AG08395 (cell line): ENCODE measurements at places on chromosomes 1 and 21.

- DNase-seq, result no peak
These were observed 22.0 kb downstream of the MAN1A2 start for GRCh38 chr1:117389284-117389683.

DNA sequence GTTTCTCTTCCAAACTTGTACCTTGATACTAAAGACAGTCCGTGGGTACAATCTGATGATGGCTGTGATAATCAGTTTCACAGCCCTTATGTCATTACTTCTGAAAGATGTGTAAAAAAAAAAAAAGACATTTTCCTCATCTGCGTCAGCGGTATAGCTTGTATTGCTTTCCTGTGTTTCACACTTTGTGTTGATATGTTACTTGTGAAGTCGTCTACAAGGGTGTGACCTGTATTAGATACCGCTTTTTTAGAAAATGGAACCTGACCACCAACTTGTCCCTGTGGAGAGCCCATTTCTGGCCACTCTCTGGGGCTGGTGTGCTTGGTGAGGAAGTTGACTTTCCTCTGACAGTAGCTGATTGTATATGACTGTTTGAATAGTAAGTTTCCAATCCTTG, 50.5 kb downstream of the PEX14 start:
- no peak for DNase-seq

DNA sequence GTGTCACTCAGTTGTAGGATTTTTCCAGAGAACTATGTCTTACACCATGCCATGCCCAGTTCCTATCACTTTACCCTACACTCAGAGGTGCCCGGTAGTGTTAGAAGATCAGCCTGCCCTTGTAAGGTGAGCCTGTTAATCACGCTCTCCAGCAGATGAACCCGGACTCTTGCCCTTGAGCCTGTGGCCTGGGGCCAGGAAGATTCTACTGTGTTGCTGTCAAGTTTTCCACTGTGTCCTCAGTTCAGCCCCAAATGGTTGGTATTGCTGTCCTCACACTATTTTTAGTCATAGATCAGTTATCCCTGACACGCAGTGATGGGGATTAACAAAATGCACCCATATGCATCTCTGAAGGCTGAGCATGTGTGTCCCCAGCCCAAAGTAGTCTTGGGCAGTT, 105.0 kb upstream of the SPAG17 start:
- DNase-seq, result no peak

GRCh38 chr1:18913065-18913835, 10.9 kb upstream of the ALDH4A1 start:
- DNase-seq, result peak; percentile 95

DNA sequence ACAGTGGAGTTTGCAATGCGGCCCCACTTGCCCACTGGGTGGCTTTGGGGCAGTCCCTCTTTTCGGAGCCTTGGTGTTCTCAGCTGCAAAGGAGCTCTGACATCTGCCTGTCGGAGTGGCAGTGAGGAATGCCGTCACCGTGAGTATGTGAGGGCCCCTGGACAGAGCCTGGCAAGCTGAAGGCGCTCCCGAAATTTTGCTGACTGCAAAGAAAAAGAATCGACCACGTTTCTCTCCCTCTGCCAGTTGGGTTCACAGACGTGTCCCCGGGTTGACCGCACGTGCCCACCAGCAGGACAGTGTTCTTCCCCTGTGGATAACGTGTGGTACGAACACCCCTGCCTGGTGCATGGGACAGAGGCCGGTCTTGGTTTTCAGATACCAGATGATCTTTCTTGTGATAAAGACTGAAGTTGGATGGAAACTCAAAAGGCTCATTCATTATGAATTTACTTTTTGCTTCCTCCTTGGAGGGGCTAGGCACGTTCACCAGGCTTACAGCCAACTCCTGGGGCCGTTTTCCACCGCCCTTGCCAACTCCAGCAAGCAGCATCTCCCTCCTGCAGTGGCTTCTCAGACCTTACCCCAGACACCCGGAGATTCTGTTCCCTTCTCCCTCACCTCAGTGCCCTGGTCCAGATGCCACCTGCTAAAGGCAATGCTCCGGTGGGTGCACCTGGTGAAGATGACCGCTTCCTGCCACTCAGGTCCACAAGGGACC, 29.7 kb downstream of the ECE1 start:
- no peak for DNase-seq

GRCh38 chr1:36463463-36463802, 751 bp downstream of the MRPS15 start:
- DNase-seq, result no peak
